Substantia nigra (tissue), 51 donors: ENCODE measurements at places on chromosomes 1 and 21.

DNA sequence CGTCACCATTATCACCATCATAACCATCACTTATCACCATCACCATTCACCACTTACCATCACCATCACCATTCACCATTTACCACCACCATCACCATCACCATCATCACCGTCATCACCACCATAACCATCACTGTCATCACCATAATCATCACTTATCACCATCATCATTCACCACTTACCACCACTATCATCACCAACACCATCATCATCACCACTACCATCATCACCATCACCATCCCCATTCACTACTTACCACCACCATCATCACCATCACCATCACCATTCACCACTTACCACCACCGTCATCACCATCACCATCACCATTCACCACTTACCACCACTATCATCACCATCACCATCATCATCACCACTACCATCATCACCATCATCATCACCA is 151.8 kb downstream of the CAMTA1 start:
- no peak for DNase-seq

- no peak for DNase-seq
Measured at GRCh38 chr21:34157521-34157920, 84.1 kb downstream of the MRPS6 start.

GRCh38 chr1:84603941-84604830 is 29.9 kb upstream of the CTBS start:
- peak; percentile 2 for DNase-seq

DNA sequence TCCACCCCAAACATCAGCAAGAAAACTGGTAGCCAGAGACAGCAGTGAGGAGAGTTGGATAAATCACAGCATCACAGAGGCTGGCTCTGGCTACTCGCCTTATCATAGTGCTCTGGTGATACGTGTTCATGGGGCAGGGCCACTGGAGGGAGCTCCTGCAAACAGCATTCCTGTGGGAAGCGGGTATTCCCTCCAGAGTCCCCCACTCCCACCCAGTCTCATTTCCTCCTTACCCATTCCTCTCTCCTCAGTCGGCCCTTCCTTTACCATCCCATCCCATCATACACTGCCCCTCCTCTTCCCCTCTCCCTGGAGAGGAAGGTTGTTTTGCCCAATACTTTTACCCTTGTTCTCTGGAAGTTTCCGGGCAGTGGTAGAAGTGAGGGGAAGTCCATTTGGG is 7.1 kb downstream of the NHLH2 start:
- DNase-seq = no peak

- DNase-seq = no peak
Measured at GRCh38 chr21:35046263-35046624, 2.9 kb downstream of the RUNX1 start.

DNA sequence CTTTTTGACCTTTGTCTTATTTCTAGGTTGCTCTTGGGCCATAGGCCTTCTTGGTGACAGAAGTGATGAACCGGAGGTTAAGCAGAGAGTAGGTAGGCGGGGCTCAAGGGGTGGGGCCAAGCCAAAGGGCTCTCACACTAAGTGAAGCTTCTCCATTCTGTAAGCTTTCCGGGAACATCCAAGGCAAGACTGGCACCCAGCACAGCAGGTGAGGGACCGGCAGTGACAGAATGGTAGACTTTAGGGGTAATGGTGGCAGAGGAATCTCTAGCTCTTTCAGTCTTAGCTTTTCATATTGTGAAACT is at the start of gene TNFAIP8L2:
Gene TNFAIP8L2 (plus strand): TSS at position 135 of the 305 bp plus-strand sequence. CDS start 2,049 bp downstream, outside the sequence.
- DNase-seq = no peak

GRCh38 chr1:101188331-101188730 is 48.5 kb upstream of the S1PR1 start:
- no peak for DNase-seq

- DNase-seq = no peak
Measured at GRCh38 chr1:168879896-168880734, 151.1 kb upstream of the DPT start.

DNA sequence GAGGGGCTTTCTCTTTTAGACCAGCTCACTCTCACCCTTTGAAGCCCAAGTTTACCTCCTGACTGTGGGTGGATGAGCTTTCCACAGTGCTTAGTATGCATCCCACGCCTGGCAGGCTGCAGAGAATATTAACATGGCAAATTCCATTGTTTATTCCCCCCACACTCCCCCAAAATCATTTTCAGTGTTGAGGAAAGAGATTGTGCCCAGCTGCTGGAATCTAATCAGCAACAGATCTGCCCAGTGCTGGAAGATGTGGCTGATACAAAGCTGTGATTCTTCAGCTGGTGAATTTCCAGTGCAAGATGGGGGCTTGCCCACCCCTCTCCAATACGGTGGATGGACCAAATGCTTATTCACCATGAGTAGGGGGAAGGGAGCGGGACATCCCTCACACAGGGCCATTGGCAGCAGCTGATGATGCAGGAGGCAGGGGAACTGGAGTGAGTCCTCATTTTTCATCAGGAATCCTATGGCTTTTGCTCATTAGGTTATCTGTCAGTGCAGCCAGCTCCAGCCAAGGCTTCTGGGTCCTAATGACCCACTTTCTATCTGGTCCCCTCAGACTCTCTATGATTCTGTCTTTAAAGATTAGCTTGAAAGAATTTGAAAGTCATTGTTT is 39.7 kb upstream of the KCNA3 start:
- peak; percentile 15 for DNase-seq

DNA sequence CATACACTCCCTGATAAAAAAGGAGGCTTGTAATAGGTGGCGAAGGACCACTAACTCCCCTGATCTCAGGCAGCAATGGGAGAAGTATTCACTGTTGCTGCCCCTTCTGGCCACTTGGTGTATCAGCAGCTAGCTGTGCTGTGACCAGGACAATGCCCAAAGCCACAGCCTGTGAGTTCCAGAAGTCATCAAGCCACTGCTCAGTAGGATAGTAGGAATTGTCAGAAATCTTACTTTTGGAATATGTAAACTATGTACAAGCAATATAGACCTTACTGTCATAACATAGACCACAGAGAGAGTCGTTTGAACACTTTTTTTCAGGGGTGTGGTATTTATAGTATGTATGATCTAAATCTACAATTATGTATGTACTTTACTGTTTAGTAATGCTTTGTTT is 248.3 kb upstream of the CAMK1G start:
- peak; percentile 2 for DNase-seq

DNA sequence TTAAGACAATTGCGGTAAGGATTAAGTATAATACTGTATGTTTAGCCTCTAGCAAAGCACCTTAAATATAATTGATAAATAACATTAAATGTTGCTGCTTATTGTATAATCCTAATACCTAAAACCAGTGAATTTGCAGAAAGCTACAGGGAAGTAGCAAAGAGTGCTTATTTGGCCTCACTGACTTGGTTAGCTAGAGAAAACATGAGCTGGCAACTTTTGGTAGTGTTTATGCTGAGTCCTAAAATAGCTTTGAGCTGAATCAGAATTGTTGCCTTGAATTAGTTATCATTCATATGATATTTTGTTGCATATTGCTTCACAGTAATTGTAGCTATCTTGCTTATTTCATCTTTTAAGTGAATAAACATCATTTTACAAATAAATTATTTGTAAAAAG is 3.5 kb downstream of the TRIM67 start:
- DNase-seq = no peak

- no peak for DNase-seq
Measured at GRCh38 chr1:211822677-211823407, 7.7 kb downstream of the LPGAT1 start.

DNA sequence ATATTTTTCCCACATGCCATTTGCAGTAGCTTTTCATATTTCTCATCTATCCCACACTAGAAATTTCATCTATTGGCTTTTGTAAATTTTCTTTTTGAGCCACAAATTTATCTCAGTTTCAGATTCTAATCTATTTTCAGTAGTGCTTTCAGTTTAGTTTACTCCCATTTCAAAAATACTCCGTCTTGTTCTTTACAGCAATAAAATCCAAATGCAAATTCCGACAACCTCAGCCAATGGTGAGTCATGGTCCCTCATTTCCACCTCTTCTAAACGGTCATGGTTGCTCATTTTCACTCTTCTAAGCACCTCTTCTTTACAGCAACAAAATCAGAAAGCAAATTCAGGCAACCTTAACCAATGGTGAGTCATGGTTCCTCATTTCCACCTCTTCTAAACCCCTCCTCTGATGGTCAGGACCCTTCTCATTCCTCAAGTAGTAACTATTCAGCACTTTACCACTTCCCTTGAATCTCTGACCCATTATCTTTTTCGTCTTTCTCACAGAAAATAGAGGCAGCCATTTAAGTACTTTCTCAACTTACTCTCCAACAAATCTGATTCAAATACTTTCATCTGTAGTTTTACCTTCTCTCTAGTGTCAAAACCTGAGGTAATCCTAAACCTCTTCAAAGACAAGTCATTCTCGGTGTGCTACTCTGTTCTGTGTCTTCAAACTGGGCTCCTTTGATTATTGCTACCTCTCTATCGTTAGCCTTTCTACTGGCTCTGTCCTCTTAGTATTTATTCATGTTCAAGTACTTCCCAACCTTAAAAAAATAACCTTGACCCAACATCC is 34.4 kb downstream of the C21orf91 start:
- no peak for DNase-seq

GRCh38 chr1:2962946-2963345 is 58.3 kb upstream of the ACTRT2 start:
- no peak for DNase-seq

GRCh38 chr1:198330982-198331615 is 174.3 kb downstream of the NEK7 start:
- DNase-seq = no peak

GRCh38 chr1:46687093-46687659 is 15.5 kb downstream of the TEX38 start:
- DNase-seq = peak; percentile 33

DNA sequence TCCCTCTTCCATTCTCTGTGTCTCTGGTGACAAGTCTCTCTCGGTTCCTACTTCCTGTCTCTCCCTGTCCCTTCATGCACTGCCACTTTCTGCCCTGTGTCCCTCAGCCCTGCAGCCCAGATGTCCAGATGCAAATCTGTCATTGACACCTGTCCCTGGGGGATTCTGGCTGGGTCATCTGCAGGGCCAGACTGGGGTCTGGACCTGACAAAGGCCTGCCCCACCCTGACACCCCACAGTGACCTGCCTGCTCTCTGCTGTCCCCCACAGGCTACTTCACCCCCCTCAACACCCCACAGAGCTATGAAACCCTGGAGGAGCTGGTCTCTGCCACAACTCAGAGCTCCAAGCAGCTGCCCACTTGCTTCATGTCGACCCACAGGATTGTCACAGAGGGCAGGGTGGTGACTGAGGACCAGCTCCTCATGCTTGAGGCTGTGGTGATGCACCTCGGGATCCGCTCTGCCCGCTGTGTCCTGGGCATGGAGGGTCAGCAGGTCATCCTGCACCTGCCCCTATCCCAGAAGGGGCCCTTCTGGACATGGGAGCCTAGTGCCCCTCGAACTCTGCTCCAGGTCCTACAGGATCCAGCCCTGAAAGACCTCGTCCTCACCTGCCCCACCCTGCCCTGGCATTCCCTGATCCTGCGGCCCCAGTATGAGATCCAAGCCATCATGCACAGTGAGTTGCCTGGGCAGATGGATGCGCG is 7.2 kb downstream of the THEMIS2 start:
- DNase-seq = no peak

GRCh38 chr1:18637511-18637960 is 6.9 kb downstream of the PAX7 start:
- DNase-seq = no peak

- no peak for DNase-seq
Measured at GRCh38 chr21:38958940-38959691, 153.4 kb downstream of the ETS2 start.
